Ascending aorta (tissue), 2 donors: ENCODE measurements at places on chromosomes 7 and 10.

DNA sequence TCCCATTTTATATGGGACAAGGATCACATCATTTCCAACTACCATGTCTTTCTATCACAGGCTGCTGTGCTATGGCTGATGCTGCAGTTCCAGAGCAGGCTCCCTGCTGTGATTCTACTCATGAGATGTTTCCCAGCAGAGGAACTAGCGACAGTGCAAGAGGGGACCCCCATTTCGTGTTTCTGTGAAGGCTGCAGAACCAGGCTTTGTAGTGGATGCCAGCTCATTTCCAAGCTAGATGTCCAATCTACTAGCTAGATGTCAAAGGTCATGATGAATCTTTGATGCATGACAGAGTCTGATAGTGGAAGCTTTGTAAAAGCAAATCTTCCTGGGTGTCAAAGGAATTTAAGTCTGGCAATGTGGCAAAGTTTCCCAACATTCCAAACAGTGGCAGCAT is 21.2 kb upstream of the MYO3A start:
- H3K4me3 ChIP-seq, result no peak overlapping the region
- no peaks in the 10 kb centered on the region for H3K36me3 ChIP-seq
- H3K4me1 ChIP-seq, result no peaks in the 10 kb centered on the region

GRCh38 chr10:27794157-27794556 is 48.5 kb upstream of the MKX start:
- H3K4me1 ChIP-seq, result no peaks in the 10 kb centered on the region
- no peak overlapping the region for H3K27ac ChIP-seq
- no peak for DNase-seq
- no peaks in the 10 kb centered on the region for H3K36me3 ChIP-seq
- H3K4me3 ChIP-seq, result no peak overlapping the region
- no peaks in the 10 kb centered on the region for H3K27me3 ChIP-seq

DNA sequence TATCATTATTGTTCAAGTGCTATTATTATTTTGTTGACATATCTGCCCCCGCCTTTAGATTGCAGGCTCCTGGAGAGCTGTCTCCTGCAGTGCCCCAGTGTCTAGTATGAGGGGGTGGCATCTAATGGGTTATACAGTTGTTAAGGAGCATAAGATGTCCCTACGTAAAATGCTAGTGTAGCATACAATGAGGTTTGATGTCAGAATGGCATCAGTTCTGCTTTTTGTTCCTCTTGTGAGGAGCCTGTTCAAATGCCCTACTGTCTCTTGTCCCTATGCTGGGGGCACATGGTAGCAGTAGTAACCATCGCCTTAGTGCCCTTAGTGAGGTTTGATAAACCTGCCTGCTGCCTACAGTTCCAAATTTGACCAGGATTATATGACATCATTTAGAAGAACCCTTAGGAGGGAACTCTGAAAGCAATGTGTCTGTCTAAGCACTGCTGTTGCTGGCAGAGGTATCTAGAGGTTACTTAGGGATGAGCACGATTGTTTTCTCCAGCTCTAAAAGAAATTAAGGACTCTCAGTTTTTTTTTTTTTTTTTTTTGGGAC is 9.7 kb downstream of the CREM start:
- H3K4me1 ChIP-seq, result peaks cover 4% of the 10 kb centered on the region
- DNase-seq, result no peak
- H3K36me3 ChIP-seq, result no peaks in the 10 kb centered on the region
- no peaks in the 10 kb centered on the region for H3K27me3 ChIP-seq
- no peak overlapping the region for H3K27ac ChIP-seq
- no peak overlapping the region for H3K4me3 ChIP-seq

DNA sequence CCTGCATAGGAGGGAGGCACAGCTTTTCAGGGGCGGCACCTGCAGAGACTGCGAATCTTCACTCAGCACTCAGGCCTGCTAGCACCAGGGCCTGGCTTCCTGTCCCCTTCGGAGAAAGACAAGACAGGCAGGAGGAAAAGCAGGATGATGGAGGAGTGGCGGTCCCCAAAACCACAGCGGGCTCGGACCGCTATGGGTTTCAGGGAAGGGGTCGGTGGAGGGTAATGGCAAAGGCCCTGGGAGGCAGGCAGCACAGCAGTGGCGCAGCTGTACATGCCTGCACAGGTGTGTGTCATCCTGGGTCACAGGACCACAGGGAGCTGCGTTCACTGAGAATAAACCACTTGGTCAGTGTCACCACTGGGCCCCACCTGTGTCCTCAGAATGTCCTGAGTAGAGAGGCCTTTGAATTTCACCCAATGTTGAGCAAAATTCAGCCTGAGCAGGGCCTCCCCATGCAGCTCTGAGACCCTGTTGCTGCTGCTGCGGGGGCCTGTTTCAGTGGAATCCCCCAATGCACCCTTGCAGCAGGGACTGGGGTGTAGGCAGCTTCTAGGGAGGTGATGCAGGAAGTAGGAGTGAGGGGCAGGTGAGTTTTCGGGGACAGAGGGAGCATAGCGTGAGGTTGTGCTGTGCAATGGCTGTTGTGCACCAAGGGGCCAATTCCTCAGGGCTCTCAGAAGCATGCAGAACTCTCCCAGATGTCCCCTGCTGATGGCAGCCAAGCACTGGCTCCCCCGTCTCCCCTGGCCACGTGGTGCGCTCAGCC is 90.6 kb upstream of the PPP2R2D start:
- H3K4me3 ChIP-seq, result no peak overlapping the region
- no peaks in the 10 kb centered on the region for H3K27me3 ChIP-seq

- H3K4me3 ChIP-seq, result no peak overlapping the region
- H3K4me1 ChIP-seq, result no peaks in the 10 kb centered on the region
- H3K27me3 ChIP-seq, result no peaks in the 10 kb centered on the region
- no peak overlapping the region for H3K27ac ChIP-seq
- DNase-seq, result no peak
These were observed 6.3 kb downstream of the C7orf57 start for GRCh38 chr7:48041653-48041970.

GRCh38 chr10:46273506-46274477 is 13.0 kb upstream of the ANTXRL start:
- no peaks in the 10 kb centered on the region for H3K27me3 ChIP-seq
- no peaks in the 10 kb centered on the region for H3K36me3 ChIP-seq
- H3K4me1 ChIP-seq, result no peaks in the 10 kb centered on the region

GRCh38 chr7:17421941-17422340 is 123.5 kb downstream of the AHR start:
- no peaks in the 10 kb centered on the region for H3K27me3 ChIP-seq
- DNase-seq, result no peak
- no peak overlapping the region for H3K27ac ChIP-seq
- H3K36me3 ChIP-seq, result no peaks in the 10 kb centered on the region

- no peaks in the 10 kb centered on the region for H3K36me3 ChIP-seq
- H3K4me1 ChIP-seq, result no peaks in the 10 kb centered on the region
- H3K4me3 ChIP-seq, result no peak overlapping the region
- H3K27me3 ChIP-seq, result no peaks in the 10 kb centered on the region
- DNase-seq, result no peak
These were observed 83.3 kb upstream of the DNAJC1 start for GRCh38 chr10:22086730-22087401.

DNA sequence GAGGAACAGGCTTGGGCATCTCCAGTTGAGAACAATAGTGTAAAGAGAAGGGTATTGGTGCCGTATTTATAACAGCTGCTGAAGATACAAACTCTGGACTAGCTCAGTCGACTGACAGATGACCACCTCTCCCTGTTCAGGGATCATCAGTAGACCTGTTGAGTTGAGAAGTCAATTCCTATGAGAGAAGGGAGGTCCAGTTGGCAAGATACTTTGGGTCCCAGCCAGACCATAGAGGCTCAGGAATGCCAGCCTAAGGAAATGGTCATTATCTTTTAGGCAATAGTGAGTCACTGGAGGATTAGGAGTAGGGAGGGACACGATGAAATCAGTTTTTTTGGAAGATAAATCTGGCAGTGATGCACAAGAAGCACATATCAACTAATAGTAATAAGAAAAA is 202.9 kb downstream of the TRIL start:
- no peaks in the 10 kb centered on the region for H3K36me3 ChIP-seq
- no peak overlapping the region for H3K4me3 ChIP-seq
- no peaks in the 10 kb centered on the region for H3K4me1 ChIP-seq
- DNase-seq, result no peak
- no peak overlapping the region for H3K27ac ChIP-seq

DNA sequence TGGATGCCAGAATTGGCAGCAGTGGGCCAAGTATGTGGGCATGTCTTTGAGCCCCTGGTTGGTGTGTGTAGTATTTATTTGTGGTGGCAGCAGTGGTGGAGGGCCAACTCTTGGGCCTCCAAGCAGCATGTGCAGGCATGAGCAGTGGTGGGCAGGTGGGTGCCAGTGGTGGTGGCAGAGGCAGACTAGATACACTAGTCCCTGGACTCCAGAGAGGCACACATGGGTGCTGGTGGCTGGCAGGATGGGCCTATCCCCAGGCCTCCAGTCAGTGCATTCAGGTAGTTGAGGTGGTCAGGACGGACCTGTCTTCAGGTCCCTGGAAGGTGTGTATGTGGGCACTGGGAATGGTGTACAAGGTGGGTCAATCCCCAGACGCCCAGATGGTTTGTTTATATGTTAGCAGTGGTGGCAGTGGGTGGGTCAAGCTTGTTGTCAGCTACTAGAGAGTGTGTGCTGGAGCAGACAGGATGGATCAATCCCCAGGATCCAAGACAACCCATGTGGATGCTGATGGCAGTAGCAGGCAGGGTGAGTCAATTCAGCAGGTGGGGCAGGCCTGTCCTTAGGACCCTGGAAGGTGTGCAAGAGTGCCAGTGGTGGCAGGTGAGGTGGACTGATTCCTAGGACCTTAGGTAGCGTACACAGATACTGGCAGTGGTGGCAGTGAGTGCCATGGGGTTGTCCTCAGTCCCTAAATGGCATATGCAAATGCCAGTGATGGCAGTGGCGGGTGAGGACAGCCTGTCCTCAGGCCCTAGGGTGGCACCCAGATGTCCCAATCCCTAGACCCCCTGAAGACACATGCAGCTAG is 294.3 kb downstream of the RPS24 start:
- H3K4me3 ChIP-seq, result no peak overlapping the region
- H3K27ac ChIP-seq, result no peak overlapping the region
- peak; percentile 40 for DNase-seq
- H3K36me3 ChIP-seq, result no peaks in the 10 kb centered on the region

- H3K4me3 ChIP-seq, result no peak overlapping the region
- peak overlapping the region; percentile 33 for H3K27ac ChIP-seq
- DNase-seq, result no peak
- H3K27me3 ChIP-seq, result no peaks in the 10 kb centered on the region
These were observed 81.1 kb downstream of the SVIL start for GRCh38 chr10:29553544-29554250.

DNA sequence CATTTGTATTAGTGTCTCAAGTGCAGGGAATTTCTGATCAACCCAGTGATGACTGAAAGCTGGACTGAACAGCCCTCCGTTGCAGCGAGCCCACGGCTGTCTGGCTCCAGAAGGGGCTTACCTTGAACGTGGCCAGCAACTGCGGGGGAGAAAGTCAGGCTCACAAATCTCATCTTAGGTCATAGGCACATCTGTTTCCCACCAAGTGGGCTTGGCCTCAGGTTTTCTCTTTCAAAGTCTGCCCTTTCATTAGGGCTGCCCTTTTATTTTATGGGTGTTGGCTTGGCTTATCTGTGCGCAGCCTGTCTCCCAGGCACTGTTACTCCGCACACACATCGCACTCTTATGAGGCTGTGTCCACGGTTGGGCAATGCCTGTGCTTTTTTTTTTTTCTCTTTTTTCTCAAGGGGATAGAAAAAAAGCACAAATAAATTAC is 178.0 kb downstream of the JCAD start:
- no peaks in the 10 kb centered on the region for H3K36me3 ChIP-seq
- DNase-seq, result peak; percentile 79
- H3K4me1 ChIP-seq, result peaks cover 55% of the 10 kb centered on the region
- H3K4me3 ChIP-seq, result no peak overlapping the region

DNA sequence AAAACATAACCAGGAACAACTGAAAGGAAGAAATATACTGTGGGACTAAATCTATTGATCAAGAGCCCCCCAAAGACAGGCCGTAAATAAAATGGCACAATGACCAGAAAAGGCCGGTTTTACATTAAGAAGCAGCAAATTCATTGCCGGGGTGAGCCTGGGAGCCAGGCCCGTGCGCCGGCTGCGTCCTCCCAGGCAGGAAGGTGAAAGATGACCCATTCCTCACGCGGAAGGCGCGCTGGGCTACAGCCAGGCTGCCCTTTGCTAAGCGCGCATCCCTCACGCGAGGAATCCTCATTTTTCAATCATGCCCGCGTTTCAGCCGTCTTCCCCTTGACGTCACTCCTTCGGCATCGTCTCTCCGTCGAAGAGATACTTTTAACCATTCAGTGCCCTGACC is 47.6 kb upstream of the MGMT start:
- no peak for DNase-seq
- no peaks in the 10 kb centered on the region for H3K27me3 ChIP-seq
- H3K27ac ChIP-seq, result no peak overlapping the region

GRCh38 chr10:16602104-16602775 is 80.6 kb upstream of the C1QL3 start:
- DNase-seq, result no peak
- H3K27me3 ChIP-seq, result no peaks in the 10 kb centered on the region
- H3K36me3 ChIP-seq, result no peaks in the 10 kb centered on the region
- no peaks in the 10 kb centered on the region for H3K4me1 ChIP-seq

DNA sequence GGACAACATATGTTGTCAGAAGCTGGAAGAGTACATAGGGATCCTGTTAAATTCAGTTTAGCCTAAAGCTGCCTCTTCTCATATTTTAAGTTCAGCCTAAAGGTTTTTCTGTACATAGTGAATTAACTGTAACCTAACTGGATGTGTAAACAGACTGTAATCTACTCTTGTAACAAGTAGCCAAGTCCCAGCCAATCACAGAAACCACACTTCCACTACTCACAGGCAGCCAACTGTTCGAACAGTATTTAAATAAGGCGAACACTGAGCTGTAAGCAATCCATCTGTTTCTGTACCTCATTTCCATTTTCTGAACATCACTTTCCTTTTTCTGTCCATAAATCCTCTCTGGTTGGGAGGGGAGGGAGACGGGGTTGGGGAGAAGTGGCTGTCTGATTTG is 15.0 kb upstream of the STN1 start:
- H3K4me3 ChIP-seq, result no peak overlapping the region
- DNase-seq, result no peak
- H3K4me1 ChIP-seq, result no peaks in the 10 kb centered on the region
- H3K27me3 ChIP-seq, result no peaks in the 10 kb centered on the region
- H3K27ac ChIP-seq, result no peak overlapping the region

DNA sequence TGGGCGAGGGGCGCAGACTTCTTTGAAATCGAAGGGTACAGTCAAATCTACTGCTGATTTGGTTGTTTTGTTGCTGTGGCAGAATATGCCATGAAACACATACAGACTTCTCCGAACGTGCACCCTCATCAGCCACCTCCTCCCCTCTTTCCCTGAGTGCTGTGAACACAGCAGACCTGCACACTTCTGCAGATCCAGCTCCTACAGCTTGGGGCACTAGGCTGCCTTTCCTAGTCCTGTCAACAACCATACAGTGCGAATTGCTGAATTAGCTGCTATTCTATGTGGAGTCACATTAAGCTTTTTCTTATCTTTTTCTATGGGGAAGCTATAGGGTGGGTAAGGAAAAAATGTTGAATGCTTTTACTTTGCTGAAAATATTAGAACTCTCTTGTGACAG is 57.5 kb downstream of the COL17A1 start:
- no peak for DNase-seq
- H3K4me3 ChIP-seq, result no peak overlapping the region
- H3K4me1 ChIP-seq, result no peaks in the 10 kb centered on the region
- no peaks in the 10 kb centered on the region for H3K27me3 ChIP-seq
